ENCODE measurements at places on chromosomes 3 and 15.

- no peak for DNase-seq
These were observed 190.1 kb downstream of the UACA start for GRCh38 chr15:70573121-70573850.

DNA sequence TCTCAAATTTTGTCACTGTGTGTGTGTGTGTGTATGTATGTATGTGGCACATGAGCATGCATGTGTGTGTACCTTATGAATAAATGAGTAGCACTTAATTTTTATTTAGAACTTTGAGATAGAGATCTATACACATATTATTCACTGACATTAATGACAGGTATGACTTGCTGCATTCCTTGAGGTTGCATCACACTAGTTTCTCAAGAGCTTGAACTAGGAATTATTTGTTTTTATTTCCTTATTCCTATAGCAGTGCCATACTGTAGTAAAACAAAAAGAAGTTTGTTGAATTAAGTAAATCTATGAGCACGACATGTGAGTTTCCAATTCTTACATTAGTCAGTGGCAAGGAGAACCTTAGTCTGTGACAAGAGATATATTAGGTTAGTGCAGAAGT, 943.9 kb downstream of the ROBO1 start:
- DNase-seq, result no peak

DNA sequence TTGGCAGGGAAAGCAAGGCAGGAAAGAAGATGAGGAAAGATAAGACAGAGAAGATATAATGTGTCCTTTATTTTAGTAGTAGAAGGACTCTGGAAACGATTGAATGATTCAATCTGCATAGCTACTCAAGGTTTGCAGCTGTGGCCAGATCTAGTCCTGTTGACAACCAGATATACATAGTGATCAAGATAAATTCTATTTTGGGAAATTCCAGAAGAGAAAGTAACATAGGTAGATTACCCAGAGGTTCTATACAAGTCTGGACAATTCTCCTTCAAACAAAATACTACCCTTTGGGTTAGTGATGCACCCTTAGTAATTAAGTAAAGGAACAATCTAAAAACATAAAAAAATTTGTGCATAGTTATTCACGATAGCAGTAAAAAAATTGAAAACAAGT, 9.4 kb downstream of the TERC start:
- DNase-seq, result no peak

GRCh38 chr3:38551026-38551832, 55.1 kb downstream of the EXOG start:
- DNase-seq, result no peak

- no peak for DNase-seq
These were observed 35.7 kb upstream of the POLG start for GRCh38 chr15:89370120-89370977.

DNA sequence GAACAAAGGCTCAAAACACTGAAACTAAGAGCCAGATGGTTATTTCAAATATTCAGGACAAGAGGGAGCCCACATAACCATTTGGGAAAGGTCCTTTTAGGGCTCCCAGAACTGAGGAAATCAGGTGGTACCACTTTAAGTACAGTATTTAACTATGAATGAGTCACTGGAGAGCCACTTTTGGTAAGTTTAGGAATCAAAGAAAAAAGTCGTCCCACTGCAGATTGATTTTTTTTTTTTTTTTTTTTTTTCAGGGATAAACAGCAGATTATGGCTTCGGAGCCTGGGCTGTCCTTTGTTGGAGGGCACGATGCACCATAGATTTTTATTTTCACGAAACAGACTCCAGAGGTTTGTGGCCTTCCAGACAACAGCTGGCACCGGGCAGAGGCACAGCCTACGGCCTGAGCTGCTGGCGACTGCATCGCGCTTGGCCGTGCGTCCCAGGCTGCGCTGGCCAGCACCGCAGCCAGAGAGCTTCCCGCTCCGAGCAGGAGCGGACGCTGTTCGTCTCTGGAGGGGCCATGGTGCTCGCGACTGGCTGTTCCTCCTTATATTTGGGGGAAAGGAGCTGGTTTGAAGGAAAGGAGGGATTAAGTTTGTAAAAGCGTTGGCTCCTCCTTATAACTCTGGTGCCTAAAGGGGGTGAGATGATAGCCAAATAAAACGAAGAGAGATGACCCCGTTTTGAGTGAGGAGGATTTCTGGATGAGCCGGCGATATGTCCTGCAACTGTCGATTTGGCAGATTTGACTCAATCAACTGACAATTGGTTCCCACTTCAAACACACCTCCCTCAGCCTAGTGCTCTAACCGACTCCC, 152.9 kb upstream of the GOLIM4 start:
- DNase-seq, result no peak
